Panc1 (cell line): ENCODE measurements at places on chromosomes 11 and 22.

GRCh38 chr11:120381401-120381800 is 45.2 kb downstream of the ARHGEF12 start:
- DNase-seq: no peak

GRCh38 chr22:19667872-19668740 is 46.2 kb upstream of the SEPTIN5 start:
- DNase-seq: no peak

- no peak for DNase-seq
These were observed 12.6 kb downstream of the IL10RA start for GRCh38 chr11:117998664-117999353.

DNA sequence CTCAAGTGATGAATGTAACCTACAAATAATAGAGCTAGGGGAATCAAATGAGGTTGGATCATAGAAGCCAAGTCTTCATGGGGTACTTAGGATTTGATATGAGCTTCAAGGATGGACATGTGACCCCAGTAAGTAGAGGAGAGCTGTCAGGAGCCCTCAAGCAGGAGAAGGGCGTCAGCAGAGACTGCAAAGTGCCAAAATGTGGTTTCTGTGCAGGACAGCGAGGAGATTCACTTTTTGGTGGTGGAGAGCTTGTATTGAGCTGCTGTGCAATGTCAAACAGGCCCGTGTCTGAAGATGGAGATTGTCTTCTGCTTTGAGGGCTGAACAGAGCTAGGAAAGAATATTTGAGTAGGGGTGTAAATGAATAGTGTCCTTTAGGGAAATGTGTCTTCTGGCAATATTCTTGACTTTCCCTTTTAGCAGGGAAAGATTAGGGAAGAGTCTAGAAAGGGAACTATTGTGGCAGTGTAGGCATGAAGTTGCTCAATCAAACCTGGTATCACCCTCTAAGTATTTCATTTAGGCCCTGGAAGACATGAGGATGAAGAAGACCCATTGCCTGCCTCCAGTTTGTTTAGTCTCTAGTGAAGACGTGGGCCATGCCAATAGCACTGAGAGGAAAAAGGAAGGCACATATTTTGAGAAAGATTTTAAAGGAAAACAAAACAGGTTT is 31.2 kb upstream of the SORL1-AS1 start:
- DNase-seq: no peak

- DNase-seq: no peak
These were observed 11.0 kb downstream of the HTR3A start for GRCh38 chr11:113985906-113986305.

- no peak for DNase-seq
These were observed 27.8 kb downstream of the P4HA3 start for GRCh38 chr11:74283580-74284180.

- DNase-seq: no peak
These were observed 1127.5 kb downstream of the BRD1 start for GRCh38 chr22:48700180-48700565.

DNA sequence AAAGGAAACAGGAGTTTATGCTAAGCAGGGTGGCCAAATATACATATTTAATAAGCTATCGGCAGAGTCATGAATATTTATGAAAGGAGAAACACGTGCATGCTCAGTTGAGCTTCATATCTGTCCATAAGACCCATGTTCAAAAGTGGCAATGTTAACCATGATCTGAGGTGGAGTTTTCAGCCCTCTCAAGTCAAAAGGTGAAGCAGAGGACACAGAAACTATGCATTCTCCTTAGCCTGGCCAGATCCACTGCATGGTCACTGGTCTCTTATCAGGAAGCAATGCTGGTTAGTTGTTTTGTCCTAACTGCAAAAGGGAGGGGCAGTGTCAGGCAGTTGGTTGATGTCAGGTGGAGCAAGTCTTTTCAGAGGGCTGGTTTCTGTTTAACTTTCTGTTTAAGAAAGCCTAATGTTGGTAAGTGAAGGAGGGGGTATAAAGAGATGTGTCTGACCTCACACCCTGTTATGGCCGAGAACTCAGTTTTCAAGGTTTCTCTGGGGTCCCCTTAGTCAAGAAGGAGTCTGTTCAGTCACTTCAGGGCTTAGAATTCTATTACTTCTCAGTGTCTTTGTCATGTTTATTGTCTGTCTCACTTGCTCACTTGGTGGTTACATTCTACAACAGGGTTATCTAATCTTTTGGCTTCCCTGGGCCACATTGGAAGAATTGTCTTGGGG is 5.5 kb upstream of the SELENOH start:
- DNase-seq: no peak

GRCh38 chr11:110128161-110128560 is 35.0 kb downstream of the ZC3H12C start:
- no peak for DNase-seq
